ENCODE measurements at places on chromosomes 11 and 22. TPM values are rescaled to one million over a fixed set of nuclear protein-coding genes. Genes with fewer than 3 reads are reported as not detected.

BATF2 gene
- 1.3 TPM for total RNA-seq

PNPLA5 gene
- total RNA-seq = not detected

OR2AT4 gene
- not detected for total RNA-seq

HPX gene
- total RNA-seq = under 0.01 TPM

FAT3 gene
- 1.9 TPM for total RNA-seq

SDHD gene
- total RNA-seq = 140 TPM

MMP8 gene
- under 0.01 TPM for total RNA-seq

C11orf91 gene
- total RNA-seq = not detected

SLC7A4 gene
- total RNA-seq = 2.2 TPM

YPEL4 gene
- 0.43 TPM for total RNA-seq

APOL4 gene
- total RNA-seq = not detected

POU2AF1 gene
- not detected for total RNA-seq

GRCh38 chr11:12838463-12839123 lies 164.4 kb downstream of the TEAD1 start:
- DNase-seq = peak; percentile 91

DNA sequence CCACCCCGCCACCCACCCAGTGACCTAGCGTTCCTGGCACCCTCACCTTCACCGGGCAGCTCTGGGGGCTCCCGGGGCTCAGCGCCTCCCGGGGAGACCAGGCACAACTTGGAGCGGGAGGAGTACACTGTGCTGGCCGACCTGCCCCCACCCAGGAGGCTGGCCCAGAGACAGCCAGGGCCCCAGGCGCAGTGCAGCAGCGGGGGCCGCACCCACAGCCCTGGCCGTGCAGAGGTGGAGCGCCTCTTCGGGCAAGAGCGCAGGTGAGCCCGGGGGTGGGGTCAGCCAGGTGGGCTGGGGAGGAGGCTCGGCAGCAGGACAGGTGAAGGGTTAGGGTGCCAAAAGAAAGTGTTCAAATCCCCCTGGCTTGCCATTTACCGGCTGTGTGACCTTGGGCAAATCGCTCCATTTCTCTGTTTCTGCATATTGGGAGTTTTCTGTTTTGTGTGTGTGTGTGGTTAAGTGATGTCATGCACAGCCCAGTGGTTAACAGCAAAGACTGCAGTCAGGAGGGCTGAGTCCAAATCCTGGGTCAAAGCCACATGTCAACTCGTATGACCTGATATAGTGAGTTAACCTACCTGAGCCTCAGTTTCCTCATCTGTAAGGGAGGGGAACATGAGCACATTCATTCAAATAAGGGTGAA lies 29.5 kb downstream of the TRIOBP start:
- DNase-seq = peak; percentile 45

DNA sequence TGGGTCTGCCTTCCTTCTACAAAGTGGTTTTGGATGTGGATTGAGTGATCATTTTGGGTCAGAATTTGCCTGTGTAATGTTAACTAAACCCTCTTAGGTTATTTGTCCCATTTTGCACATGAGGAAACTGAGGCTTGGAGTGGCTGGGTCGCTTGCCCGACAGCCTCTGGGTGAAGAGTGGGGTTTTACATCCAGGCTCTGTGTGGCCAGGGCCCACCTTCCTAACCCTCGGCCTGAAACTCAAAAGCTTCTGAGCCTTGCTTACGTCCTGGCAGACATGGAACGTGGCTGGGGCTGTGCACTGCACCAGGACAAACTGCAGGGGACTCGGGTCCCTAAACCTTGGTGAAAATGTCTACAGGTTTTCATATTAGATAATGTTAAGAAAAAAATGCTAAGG lies 542.4 kb downstream of the TBC1D22A start:
- no peak for DNase-seq

- DNase-seq = no peak
These were observed 17.4 kb downstream of the ANKK1 start for GRCh38 chr11:113404859-113405430.

- peak; percentile 52 for DNase-seq
These were observed 4.9 kb upstream of the CNTN5 start for GRCh38 chr11:99015634-99016454.

DNA sequence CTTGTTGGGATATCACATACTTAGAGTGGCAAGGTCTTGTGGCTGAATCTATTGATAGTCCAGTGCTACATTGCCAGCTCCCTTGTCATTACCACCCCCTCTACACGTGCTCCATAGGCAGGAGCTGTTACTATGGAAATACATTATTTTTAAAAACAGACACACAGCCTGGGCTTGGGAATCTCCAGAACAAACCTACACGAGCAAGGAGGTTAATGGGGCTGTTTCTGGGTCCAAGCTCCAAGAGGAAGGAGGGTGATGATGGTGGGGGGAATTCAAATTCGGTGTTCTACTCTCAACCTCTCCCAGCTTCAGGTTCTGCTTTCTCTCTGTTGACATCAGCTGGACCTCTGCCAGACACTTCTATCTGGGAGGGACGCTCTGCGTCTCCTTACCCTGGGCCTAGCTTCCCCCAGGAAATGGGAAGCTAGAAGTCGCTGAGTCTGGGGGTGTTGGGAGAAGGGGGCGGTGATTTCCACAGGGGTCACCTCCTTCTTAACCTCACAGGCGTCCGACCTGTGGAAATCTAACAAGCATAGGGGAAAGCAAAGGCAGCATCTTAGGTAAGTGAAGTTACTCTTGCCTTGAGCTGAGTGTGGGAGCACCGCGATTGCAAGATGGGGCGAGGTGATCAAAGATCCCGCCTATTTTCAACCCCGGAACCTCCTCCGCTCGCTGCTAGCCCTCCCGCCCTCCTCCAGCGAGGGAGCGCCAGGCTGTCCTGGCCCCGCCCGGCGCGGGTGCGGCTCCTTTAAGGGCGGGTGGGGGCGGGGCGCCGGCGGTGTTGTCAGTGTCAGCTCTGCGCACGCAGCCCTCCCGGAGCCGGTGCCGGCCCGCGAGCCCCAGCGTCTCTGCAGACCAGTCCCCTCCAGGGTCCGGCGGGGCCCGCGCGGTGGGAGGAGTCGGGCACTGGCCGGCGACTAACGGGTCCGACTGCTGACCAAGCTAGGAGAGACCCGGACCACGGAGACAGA lies at the start of gene C2CD2L:
C2CD2L (plus strand) TSS at position 781 of the 974 bp plus-strand sequence. CDS start 398 bp downstream, outside the sequence.
- peak; percentile 89 for DNase-seq

- peak; percentile 49 for DNase-seq
These were observed at the start of gene MN1 for GRCh38 chr22:27801616-27802345. TSS of gene MN1 (minus strand) at chr22:27801756. CDS start at chr22:27800543, 1,213 bp downstream.

- DNase-seq = no peak
These were observed 96.4 kb upstream of the SESN3 start for GRCh38 chr11:95327273-95327948.

DNA sequence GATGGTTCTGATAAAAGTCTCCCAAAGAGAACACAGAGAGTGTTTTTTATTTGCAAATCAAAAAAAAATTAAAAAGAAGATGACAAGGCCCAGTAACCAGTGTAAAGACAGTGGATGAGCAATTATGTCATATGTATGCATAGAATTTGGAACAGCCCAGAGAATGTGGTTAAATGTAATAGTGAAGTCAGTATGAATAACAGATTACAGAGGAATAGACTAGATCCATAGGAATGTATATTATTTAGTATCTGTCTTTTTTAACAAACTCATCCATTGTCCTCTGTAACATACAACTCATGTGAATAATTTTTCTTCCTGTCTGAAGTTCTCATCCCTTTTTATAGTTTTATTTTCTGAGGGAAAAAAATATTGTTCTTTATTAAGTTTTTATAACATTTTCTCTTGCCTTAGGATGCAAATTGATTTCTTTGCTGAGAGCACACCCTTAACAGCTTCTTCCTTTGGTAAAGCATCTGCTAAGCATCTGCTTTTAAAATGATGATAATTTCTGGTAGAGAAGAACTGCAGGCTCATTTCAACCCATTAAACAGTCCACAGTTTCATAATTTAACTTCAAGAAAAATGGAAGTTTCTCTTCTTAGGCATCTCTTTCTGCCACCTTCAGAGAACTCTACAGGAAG lies 266.5 kb upstream of the MTNR1B start:
- DNase-seq = no peak

- DNase-seq = peak; percentile 54
These were observed 627 bp downstream of the ASCL2 start for GRCh38 chr11:2269601-2270321.

GRCh38 chr11:117180020-117180419 lies 1.5 kb downstream of the SIDT2 start:
- DNase-seq = peak; percentile 48

DNA sequence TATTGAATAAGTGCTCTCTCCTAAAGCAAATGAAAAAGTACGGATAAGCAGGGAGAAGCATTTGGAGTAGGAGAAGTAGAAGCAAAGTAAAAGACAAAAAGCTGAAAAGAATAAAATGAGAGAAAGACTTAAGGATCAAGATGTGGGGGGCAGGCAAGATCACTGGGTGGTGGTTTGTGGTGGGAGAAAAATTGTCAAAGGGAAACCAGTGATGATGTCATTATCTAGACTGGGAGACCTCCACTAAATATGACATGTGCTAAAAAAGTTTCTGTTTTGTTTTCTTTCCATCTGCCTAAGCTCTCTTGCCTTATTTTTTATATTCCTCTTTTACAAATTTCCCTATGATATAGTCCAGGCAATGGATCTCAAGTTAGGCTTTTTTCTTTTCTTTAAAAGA lies 14.8 kb upstream of the MAML2 start:
- no peak for DNase-seq

DNA sequence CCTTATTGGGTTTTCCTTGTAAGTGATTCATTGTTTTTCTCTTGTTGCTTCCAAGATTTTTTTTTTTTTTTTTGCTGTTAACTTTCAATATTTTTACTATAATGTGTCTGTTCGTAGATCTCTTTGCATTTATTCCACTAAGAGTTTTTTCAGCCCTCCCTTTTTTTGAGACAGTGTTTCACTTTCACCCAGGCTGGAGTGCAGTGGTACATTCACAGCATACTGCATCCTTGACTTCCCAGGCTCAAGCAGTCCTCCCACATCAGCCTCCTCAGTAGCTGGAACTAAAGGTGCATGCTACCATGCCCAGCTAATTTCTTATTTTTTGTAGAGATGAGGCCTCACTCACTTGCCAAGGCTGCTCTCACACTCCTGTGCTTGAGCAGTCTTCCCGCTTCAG lies 1282.0 kb upstream of the CNTN5 start:
- no peak for DNase-seq

GRCh38 chr11:118088531-118088930 lies 1.8 kb upstream of the SMIM35 start:
- no peak for DNase-seq

DNA sequence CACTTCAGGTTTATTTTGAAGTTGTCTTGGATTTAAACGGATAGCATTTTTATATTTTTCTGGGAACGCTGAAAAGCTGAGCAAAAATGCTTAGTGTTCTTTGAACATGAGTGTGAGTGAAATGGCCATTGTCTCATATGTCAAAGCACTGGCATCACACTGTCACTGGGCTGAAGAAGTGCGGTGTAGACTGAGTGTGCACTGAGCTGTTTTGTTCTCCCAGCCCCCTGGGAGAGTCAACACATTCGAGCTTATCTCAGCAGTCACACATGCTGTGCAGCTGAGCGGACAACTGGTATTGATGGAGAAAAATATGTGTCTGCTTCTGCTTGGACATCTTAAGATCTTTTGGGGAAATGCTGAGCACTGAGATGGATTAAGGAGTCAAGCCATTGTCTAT lies 90.8 kb downstream of the TECTA start:
- no peak for DNase-seq

DNA sequence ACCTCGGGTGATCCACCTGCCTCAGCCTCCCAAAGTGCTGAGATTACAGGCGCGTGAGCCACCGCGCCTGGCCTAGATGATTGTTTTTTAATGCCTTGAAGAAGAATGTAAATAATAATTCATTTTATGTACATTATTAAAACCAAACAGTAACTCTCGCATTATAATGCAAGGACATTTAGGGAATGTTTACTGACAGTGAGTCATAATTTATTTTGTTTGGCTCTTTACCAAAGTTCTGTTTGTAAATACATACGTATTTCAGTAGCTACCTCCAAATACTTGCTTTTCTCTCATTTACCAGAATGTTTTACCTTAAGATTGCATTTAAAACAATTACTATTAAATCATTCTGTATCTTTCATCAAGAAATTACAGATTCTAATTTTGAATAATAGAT lies 3.0 kb downstream of the RAB39A start:
- no peak for DNase-seq

GRCh38 chr11:19441288-19441687 lies 200.5 kb upstream of the E2F8 start:
- DNase-seq = no peak

DNA sequence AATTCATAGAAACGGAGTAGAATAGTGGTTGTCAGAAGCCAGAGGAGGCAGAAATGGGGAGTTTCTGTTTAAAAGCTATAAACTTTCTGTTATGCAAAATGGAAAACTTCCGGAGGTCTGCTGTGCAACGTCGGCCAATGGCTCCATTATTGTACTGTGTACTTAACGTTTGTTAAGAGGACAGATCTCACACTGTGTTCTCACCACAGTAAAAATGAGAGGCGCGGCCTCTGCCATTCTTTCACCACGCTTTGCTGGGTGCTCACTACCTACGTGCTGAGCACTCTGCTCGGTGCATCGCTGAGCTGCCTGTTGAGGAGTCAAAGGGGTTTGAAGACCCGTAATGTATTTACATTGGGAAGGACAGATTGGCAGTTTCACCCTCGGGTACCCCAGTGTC lies 218.8 kb upstream of the B3GAT1 start:
- no peak for DNase-seq
